ENCODE measurements at places on chromosomes 3 and 15.

DNA sequence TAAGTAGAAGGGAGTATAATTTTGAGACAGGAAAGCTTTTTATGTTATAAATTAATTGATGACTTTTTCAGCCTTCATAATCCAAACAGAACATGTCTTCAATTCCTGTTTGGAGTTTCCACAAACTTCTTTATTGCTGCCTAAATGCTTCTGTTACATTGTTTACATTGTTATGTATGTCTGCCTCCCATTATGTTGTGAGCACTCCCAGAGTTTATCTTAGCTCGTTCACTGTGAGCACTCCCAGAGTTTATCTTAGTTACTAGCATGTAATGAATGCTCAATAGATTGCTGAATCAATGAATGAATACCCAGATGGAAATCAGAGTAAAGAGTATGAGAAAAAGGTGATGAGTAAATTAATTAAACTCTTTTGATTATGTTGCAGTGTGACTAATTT, 1178.0 kb downstream of the ROBO1 start:
- DNase-seq, result no peak

DNA sequence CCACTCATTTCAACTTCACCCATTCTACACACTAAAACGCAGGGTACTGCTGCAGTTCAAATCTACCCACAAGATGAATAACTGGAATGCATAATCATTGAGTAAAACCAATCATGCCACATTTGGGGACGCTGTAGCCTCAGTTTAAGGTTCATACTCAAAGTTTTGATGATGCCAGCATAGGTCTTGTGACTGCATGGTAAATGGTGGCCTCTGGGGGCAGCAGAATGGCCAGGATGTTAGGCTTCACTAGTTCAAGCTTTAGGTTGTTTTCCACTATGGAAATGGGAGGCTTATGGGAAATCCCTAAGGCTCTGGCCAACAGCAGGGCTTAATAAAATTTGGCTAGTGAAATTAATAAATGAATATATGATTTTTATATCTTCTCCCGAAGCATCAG, 104.3 kb upstream of the TSC22D2 start:
- DNase-seq, result peak; percentile 43

- DNase-seq, result no peak
Measured at GRCh38 chr3:44280631-44281030, 38.9 kb downstream of the TOPAZ1 start.

DNA sequence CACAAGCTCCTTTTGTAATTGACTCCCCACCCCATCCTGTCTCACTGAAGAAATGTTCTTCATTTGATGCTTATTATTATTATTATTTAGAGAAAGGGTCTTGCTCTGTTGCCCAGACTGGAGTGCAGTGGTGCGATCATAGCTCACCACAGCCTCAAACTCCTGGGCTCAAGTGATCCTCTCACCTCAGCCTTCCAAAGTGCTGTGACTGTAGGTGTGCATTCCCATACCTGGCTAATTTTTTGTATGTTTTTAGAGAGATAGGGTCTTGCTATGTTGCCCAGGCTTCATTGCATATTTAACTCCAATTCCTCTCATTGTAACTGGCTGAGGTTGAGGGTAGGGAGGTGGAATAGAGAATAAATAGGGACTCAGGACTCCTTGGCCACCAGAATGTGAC, 22.3 kb downstream of the SEMA5B start:
- DNase-seq, result no peak

DNA sequence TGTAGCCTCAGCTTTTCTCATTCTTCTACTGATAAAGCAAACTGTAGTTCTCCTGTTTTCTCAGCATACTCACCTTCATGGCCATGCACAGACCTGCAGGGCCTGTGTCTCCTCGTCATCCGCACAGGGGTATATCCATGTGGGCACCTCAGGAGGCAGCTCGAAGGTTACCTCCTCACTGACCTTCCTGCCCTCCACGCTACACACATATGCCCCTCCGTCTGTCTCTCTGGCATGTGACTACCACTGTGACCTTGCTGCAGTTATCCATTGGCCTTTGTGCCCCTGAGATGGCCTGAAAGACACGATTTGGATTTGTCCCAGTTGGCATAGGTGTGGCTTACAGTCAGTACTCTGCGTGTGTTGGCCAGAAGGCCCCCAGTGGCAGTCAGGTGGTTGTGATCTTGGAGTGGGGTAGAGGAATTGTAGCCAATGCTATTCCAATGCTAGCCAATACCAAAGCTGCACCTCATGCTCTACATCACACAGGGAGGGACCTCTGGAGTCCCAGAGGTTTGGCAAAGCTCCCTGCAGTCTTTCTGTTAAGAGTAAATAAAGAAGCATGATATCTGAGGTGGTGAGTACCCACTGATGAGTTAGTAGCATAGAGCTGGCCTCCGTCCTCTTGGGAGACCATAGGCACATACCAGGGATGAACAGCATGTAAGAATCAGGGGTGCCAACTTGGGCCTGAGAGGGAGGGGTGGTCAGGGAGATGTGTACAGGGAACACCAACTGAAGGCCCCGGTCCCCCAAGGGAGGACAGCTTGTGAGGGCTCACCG, 143.4 kb downstream of the EEFSEC start:
- DNase-seq, result no peak

DNA sequence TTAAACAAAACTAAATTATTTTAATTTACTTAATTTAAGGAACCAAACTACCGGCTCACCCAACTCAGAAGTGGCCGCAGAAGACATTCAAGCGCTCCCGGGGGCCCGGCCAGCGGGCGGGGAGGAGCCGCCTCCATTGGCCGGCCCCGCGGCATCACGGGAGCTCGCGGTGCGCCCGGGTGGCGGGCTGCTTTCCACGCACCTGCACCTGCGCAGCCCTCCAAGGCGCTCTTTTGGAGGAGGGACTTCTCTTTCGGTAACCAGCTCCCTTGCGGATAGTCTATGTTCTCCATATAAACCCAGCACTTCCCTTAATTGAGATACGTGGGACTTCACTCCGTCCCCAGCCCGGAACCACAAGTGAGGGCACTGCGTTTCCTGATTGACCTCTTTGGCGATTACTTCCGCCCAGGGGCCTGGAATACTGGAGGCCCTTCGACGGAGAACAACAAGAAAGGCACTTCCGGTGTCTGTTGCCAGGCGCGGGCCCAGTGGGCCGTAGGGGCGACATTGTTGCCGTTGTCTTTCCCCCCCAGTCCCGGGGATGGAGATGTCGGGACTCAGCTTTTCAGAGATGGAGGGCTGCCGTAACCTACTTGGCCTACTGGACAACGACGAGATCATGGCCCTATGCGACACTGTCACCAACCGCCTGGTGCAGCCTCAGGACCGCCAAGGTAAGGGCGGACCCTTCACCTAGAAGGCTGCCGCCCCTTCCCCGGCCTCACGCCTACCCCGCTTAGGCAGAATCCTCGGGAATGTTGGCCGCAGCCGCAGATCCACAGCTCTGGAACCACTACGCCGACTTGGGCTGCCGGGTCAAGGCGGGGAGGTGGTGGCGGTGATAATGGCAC, at the start of gene C3orf38:
C3orf38 (plus strand) TSS at position 451 of the 854 bp plus-strand sequence; CDS start at position 545, 94 bp downstream.
- DNase-seq, result peak; percentile 76

GRCh38 chr3:124619887-124620599, 110.2 kb upstream of the UMPS start:
- DNase-seq, result no peak

GRCh38 chr3:89171687-89172545, 64.5 kb downstream of the EPHA3 start:
- no peak for DNase-seq

DNA sequence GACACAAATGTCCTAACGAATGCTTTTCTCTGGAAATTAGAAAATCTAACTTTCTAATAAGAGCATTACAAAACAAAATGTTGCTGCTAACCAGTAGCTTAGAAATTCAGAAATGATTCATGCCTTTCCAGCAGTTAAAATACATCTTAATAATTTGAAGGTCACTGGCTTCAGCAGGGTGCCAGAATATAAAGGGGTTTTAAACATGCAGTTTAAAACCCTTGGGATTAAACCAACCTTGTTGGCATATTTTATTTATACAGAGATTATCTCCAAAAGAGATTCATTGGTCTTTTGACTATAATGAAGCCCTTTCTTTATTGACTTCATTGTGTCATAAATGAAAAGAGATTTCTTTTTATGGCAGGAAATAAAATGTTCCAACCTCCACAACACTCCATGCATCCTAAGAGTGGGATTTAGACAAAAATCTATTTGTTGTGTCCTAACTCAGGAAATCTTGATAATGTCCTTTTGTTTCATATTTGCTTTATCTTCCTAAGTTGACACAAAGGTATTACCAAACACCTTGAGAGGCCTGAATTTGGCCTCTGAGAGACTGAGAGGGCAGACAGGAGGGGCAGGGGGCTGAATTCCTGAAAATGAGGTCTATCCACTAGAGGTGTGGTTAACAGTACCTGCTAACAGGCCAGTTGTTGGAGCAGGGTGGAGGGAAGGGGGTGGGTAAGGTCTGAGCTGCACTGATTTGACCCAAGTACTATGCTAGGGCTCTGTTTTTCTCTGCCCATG, 124.4 kb downstream of the FEZF2 start:
- DNase-seq, result no peak

DNA sequence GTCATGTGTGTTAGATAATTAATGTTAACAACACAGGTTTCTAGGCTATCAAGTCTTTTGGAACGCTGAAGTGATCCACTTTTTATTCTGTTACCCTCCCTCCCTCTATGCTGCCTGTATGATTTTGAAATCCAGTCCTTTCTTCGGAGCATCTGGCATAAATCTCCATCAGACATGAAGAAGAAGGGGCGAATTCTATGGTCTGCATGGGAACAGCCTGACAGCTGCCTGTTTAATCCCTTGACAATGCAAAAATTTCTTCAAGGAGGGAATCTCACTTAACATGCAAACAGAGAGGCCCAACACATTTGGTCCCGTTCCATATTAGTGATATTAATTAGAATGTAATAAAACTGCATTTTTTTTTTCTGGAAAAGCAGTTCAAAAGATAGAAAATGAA, 145.2 kb downstream of the VGLL3 start:
- no peak for DNase-seq

GRCh38 chr3:177093966-177094365, 103.3 kb downstream of the TBL1XR1 start:
- DNase-seq, result no peak

DNA sequence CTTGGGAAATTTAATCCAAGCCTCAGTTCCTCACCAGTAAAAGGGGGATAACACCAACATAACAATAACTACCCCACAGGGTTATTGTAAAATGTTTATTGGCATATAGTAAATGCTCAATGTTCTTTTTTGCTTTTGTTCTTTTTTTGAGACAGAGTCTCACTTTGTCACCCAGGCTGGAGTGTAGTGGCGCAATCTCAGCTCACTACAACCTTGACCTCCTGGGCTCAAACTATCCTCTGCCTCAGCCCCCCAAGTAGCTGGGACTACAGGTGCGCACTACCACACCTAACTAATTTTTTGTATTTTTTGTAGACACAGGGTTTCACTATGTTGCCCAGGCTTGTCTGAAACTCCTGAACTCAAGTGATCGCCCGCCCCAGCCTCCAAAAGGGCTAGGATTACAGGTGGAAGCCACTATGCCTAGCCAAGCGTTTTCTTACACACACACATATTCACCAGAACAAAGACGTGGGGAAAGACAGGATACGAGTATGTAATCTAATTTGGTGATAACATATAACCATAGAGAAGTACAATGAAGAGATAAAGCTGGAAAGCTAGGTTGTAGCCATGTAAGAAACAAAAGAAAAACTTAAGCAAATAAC, 11.7 kb downstream of the STAG1 start:
- no peak for DNase-seq

- DNase-seq, result no peak
Measured at GRCh38 chr15:99371180-99372103, 120.2 kb downstream of the LRRC28 start.

GRCh38 chr15:86333819-86334218, 254.1 kb downstream of the AGBL1 start:
- no peak for DNase-seq

DNA sequence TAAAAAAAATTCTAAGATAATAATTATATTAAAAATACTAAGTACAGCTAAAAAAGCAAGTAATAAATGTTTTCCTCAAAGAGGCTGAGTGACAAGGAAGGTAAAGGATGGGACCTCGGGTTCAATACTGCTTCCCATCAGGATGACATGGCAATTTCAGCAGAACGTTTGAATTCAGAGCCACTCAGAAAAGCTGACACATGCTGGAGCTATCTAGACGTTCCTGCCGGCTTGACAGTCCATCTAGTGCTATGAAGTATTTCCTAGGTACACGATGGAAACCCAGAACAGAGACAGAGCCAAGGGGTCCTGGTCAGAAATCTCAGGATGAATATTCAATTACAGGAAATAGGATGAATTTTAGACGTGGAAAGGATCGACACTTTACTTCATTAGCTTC, 361.8 kb downstream of the FGF12 start:
- DNase-seq, result peak; percentile 5

GRCh38 chr3:46504789-46505188, 7.0 kb downstream of the RTP3 start:
- DNase-seq, result no peak

GRCh38 chr3:195098741-195099525, 172.0 kb downstream of the XXYLT1 start:
- DNase-seq, result no peak

DNA sequence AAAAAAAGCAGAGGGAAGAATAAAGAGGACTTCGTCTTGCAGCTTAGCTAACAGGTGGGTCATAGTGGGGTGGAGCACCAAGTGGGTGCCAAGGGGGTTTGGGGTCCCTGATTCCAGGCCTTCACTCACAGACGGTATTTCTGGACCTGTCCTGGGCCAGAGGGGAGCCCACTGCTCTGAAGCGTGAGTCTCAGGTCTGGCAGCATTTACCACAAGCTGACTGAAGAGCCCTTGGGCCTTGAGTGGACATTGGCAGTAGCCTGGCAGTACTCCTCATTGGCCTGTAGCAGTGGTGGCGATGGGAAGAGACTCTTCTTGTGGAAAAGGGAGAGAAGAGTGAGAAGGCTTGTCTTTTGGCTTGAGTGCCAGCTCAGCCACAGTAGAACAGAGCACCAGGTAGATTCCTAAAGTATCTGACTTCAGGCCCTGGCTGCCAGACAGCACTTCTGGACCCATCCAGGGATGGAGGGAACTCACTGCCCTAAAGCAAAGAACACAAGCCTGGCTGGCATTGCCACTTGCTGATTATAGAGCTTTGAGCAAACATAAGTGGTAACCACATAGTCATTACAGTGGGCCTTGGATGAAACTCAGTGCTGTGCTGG, 72.9 kb downstream of the GLDN start:
- DNase-seq, result no peak

DNA sequence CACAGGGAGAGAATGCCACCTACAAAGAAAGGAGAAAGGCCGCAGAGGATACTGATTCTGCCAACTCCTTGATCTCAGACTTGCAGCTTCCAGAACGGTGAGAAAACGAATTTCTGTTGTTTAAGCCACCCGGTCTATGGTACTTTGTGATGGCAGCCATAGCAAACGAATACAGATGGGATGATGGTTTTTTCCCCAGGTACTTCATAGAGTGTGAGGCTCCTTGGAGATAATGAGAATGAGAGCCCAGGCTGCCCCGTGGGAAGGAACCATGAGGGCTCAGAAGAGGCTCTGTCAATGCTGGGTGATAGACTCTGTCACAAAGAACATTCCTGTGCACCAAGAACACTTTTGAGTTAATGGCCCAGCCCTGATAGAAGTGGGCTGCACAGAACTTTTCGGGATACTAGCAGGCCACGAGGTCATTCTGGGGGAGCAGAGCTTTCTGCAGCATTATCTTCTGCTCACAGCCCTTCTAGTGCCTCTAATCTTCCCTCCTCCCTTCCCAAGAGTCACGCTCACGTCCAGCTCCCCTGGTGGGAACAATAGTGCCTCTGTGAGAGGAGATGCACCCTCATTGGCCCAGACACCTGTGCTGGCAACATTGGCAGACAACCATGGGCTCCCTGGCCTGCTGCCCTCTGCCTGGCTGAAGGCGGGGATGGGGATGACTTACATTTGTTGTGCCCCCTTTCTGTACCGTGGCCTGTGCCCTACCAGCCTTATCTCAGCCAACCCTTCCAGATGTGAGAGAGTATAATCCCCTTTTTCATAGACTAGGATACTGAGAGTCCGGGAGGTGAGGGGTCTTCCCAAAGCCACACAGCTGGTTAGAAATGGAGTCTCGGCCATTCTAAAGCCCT, 5.2 kb upstream of the RLBP1 start:
- DNase-seq, result no peak

Measured in NCI-H460 (cell line).